ENCODE measurements at places on chromosomes 3 and 15.

DNA sequence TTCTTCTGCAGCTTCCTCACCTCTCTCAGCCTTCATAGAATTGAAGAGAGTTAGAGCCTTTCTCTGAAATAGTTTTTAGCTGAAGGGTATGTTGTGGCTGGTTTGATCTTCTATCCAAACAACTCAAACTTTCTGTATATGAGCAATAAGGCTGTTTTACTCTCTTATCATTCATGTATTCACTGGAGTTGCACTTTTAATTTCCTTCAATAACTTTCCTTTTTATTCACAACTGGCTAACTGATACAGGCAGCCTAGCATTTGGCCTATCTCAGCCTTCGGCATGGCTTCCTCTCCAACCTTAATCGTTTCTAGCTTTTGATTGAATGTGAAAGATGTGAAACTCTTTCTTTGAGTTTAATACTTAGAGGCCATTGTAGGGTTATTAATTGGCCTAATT, 109.3 kb downstream of the GTPBP8 start:
- no peak for DNase-seq

DNA sequence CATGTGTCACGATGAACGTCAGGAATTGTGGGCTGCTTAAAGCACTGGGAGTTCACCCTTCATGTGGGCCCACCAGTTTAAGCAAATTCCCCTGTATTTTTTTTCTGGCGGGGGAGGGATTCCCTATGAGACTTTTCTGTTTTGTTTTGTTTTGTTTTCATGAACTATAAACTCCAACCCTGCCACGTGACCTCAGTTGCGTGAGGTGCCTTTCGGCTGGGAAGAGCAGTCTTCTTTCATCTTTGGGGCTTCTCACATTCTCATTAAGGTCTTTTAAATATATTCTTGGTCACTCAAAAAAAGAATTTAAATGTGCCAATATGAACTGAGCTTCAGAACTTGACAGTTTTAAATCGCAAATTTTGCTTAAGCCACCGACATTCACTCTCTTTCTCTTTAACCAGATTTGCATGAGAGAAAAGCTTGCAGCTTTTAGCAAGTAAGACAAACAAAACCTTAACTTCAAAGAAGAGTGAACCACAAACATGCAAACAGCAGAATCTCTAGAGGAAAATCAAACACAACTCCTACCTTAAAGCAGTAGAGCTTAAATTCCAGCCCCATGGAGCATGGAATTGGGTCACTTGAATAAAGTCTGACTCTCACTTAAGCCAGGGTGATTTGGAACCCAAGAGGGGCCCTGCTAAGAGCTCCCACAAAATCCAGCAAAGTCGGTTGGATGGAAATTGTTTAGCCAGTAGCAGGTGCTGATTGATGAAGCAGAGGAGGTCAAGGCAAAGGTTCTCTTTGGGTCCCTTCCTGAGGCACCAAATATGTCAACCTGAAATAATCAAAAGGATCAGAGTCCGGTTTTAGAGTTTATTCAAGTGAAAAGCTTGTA, 699.8 kb upstream of the GBE1 start:
- DNase-seq = no peak

DNA sequence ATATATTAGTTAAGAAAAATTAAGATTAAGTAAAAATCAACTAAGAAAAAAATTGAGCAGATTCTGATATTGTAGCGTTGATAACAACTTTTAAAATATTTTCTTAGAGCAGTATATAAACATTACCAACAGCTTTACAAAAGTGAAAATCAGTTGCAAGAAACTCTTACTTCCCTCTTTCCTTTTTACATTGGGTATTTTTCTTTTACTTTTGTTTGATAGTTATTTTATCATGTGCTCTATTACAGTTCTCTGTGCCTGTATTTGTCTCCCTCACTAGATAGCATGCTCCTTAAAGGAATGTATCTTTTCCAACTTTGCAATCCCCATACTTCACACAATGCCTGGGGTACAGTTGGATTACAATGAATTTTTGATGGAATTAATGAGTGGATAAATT, 87.5 kb upstream of the P3H2 start:
- no peak for DNase-seq

- no peak for DNase-seq
These were observed 69.5 kb upstream of the SUCLG2 start for GRCh38 chr3:67723863-67724262.

- DNase-seq = no peak
These were observed 3.1 kb downstream of the IFRD2 start for GRCh38 chr3:50289130-50289529.

- DNase-seq = no peak
These were observed 108.5 kb downstream of the FILIP1L start for GRCh38 chr3:100005665-100006393.

DNA sequence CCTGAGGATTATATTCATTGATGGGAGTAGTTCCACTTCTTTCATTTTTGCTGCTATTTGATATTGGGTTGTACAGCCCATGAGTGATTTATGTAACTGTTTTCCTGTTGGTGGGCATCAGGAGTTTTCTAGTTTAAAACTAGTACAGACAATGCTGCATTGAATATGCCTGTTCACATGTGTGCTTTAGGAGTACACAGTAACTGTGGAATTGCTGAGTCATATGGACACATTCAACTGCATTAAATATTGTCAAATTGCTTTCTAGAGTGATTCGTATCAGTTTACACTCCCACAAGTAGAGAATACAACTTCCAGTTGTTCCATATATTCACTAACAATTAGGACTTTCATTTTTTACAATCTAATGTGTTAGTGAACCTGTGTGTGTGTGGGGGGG, 59.8 kb upstream of the THSD4 start:
- DNase-seq = no peak

- DNase-seq = no peak
These were observed 16.5 kb upstream of the TSEN2 start for GRCh38 chr3:12467746-12468145.

DNA sequence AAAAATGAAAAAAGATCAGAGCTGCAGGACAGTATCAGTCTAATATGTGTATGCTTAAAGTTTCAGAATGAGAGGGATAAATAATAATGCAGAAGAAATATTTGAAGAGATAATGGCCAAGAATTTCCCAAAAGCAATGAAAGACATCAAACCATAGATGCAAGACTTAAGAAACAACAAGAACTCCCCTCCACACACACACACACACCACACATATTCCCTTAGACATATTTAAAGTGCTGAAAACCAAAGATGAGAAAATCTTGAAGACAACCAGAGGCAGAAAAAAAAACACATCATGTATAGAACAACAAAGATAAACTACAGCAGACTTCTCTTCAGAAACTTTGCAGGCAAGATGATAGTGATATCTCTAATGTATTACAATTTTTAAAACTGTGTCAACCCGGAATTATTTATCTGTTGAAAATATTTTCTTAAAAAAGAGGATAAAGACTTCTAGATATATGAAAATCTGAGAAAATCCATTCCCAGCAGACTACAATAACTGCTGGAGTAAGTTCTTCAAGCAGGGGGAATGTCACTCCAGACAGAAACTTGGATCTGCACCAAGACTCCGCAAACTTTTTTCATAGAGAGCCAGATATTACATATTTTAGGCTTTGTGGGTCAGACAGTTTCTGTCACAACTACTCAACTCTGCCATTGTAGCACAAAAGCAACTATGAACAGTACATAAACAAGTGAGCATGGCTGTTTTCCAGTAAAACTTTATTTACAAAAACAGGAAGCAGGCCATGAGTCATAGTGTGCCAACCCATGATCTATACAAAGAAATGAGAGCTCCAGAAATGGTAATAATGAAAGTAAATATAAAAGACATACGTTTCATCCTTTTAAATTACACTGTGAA, 223.4 kb upstream of the CGNL1 start:
- no peak for DNase-seq

GRCh38 chr3:142433110-142433509, 14.7 kb downstream of the XRN1 start:
- DNase-seq = no peak

DNA sequence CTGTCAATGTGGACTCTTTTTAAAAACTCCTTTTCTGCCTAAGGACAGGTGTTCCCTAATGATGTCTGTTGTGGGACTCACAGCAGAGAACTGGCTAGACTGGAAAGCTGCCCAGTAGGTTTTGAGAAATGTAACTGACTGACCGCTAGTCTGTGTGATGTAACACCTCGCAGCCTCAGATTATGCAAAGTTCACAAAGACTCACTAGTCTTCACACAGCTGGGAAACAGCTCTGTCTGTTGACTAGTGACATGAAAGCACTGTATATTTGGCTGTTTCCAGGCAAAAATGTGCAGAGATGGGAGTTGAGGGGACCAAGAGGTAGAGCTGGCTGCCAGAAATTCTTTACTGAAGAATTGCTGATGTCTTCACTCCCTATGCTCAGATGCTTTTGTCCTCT, 10.3 kb downstream of the PDZRN3 start:
- DNase-seq = no peak

GRCh38 chr15:94804613-94805012, 573.3 kb downstream of the MCTP2 start:
- no peak for DNase-seq

DNA sequence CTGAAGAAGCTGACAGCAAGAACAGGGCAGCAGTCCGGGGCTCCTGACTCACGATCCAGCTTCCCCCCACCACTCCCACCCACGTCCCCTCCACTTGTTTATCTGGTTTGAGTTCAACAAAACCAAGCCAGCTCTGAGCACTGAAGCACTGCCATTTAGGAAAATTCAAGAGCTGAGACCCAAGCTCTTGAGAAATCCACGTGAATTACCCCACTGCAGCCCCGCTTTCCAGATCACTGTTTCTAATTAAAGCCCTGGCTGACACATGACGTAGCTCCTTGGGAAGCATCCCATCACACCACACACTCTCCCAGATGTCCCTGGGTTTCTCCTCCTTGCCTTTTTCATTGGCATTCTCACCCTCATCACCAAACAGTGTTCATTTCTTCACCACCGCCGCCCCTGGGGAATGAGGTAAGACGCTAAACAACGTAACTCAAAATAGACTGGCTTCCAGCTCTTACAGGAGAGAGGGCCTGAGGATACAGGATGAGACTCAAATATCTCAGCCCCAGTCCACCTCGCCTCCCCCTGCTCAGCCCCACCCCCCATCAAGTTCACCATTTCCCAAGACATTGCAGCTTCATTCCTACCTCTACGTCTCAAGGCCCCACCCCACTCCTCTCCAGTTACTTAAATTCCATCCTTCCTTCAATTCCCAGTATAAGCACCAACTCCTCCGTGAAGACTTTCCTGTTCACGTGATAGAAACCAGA, 95.4 kb downstream of the SRGAP3 start:
- DNase-seq = no peak

DNA sequence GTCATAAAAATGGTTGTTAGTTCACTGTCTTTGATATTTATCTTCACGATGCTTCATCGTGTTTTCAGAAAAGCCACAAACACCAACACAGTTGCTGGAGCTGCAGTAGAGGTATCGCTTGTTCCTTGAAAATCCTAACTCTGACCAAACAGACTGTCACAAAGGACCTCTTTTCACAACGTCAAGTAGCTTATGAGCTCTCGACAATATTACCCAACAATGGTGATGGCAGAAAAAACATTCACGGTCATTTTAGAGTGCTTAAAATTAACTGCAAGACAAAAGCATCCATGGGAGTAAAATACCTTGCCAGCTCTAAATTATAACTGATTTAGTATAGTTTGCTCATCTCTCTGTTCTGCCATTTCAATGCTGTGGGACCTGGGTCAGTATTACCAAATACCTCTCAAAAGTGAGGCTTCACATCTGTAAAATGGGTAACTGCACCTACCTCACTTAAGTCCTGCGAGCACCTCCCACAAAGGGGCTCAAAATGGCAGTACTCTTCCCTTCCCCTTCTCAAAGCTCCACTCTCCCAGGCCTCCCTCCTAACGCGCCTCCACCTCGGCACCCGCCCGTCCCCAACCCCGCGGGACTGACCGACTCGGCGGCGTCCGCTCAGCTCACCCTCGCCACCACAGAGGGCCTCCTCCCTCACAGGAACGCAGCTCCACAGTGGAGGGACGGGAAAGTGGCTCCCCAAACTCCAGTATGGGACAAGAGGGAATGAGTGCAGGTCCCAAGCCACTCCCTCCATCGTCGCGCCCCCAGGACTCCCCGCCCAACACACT, 546 bp downstream of the TRIM59 start:
- DNase-seq = no peak

DNA sequence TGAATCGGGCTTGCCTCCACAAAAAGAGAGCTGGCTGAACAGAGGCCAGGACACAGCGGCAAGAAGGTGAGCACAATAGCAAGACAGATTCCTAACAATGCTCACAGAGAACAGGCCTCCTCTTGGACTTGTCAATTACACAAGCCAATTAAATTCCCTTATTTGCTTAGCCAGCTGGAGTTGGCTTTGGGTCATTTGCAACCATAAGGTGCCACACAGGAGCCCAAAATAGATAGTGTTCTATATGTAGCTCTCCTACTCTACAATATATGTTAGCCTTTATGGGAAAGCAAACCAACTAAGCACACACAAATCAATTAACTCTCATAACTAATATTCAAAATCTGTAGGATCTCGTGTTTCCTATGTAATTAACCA, 335.6 kb downstream of the FOXP1 start:
- no peak for DNase-seq

DNA sequence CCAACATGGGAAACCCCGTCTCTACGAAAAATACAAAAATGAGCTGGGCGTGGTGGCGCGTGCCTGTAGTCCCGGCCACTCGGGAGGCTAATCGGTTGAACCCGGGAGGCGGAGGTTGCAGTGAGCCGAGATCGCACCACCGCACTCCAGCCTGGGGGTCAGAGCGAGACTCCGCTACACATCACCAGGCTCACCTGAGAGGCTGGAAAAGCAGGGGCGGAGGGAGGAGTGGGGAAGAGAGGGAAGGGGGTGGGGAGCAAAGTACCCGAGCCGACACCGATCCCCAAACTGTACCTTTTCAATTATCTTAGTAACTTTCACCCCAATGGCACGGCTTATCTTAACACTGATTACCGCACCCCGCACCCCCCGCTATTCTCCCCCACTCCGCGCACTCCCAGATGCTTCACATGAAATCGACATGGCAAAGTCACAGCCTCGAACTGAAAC, 46.4 kb upstream of the SYNM start:
- DNase-seq = no peak

GRCh38 chr15:85642693-85643066, 152.0 kb downstream of the KLHL25 start:
- DNase-seq = no peak

DNA sequence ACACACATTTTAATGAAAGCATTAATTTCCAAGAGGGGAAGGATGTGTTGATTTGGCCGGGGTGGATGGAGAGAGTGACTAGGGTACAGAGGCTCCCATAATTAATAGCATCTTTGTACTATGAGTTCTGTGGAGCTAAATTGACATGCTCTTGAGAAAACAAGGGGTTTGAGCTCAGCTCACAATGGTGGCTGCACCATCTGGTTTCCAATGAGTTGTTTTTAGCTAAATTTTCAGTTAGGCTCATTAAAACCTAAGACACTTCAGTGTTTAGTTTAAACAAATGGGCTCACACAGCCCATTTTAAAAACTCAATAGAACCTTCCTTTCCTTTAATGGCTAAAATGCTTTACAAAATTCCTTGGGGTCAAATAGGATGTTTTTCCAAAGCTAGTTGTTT, 199.7 kb downstream of the TNIK start:
- DNase-seq = no peak

All from HCT116 (cell line).